ENCODE measurements at places on chromosomes 7 and 10.

- DNase-seq: no peak
Observed at GRCh38 chr7:47581804-47582763, at the start of gene TNS3. Gene TNS3, minus strand, starts transcription at chr7:47582111. Its CDS starts 142,475 bp downstream, at chr7:47439636.

- DNase-seq: no peak
Observed at GRCh38 chr10:93566435-93567276, at the start of gene FFAR4. Gene FFAR4, plus strand, starts transcription at chr10:93566665. Its CDS starts 56 bp downstream, at chr10:93566721.

GRCh38 chr7:69791739-69792138 is 193.5 kb downstream of the AUTS2 start:
- DNase-seq: no peak

GRCh38 chr7:24133691-24134090 is 150.3 kb upstream of the NPY start:
- DNase-seq: no peak

DNA sequence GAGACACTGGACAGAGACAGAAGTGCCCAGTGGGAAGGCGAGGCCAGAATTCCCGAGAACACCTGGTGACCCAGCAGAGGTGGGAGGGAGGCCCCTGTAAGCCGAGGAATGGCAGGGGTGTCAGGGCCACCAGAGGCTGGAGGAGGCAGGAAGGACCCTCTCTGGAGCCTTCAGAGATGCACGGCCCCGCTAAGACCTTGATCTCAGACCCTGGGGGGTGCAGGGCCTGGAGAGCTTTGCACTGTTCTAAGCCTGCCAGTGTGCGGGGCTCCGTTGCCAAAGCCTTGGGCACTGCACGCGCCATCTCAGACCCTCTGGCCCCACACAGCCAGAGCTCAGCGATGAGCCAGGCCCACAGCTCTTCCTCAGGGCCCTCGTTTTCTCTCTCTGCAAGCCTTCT is 557.1 kb downstream of the PTPRN2 start:
- no peak for DNase-seq

- no peak for DNase-seq
Observed at GRCh38 chr7:112431803-112432202, 18.5 kb upstream of the IFRD1 start.

DNA sequence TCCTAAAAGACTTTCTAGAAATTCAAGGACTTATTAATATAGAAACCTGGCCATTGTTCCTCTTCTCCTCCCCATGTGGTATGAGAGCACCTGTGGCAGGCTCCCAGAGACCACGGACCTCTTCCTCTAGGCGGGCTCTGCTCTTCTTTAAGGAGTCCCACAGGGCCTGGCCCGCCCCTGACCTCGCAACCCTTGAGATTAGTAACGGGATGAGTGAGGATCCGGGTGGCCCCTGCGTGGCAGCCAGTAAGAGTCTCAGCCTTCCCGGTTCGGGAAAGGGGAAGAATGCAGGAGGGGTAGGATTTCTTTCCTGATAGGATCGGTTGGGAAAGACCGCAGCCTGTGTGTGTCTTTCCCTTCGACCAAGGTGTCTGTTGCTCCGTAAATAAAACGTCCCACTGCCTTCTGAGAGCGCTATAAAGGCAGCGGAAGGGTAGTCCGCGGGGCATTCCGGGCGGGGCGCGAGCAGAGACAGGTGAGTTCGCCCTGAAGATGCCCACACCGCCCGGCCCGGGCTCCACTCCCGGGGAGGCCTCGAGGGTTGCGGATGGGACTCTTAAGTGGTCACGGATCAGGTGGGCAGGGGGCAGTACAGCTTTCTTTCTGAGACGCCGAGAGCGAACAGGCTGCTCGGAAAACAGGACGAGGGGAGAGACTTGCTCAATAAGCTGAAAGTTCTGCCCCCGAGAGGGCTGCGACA is at the start of gene SLC26A4:
TSS of gene SLC26A4 (plus strand) at position 448 of the 700 bp plus-strand sequence. CDS start 814 bp downstream, outside the sequence.
- no peak for DNase-seq

DNA sequence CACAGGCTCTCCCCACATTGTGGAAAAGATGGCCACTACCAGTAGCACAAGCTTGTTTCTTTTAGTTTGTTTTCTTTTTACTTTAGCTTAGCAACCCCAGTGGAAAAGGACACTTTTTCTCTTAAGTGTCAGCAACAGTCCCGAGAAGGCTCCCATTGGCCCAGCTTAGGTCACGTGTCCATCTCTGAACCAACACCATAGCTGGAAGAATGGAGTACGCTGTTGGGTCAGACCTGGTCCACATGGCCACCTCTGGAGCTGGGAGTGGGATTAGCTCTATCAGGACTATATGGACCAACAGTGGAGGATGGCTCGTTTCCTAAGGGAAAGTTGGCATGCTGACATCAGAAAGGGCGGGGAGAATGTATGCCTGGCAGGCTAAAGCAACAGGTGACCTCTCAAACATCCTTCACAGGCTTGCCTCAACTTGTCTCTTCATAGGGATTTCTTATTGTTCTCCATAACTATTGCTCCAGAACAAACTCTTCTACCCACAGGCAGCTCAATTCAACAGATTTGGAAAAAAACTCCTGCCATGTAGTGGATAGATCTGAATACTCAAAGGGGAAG is 27.6 kb upstream of the NEUROG3 start:
- no peak for DNase-seq

DNA sequence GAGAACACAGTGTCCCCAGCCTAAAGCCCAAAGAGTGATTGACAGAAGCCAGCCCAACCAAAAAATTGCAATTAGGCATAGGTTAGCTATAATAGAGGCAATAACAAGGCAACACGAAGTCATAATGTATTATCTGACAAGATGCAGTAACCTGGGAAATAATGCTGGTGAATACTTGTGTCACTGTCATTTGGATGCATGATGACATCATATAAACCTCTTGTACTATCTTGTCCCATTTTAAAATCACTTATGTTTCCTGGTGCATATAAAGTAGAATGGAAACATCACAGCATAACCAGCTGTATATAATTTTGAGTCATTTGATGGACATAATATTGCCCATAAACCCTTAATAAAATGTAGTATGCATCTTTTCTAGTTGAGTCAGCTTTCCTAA is 1138.3 kb upstream of the LRRTM3 start:
- no peak for DNase-seq

- no peak for DNase-seq
Observed at GRCh38 chr10:43616697-43617370, 10.6 kb downstream of the ZNF485 start.

DNA sequence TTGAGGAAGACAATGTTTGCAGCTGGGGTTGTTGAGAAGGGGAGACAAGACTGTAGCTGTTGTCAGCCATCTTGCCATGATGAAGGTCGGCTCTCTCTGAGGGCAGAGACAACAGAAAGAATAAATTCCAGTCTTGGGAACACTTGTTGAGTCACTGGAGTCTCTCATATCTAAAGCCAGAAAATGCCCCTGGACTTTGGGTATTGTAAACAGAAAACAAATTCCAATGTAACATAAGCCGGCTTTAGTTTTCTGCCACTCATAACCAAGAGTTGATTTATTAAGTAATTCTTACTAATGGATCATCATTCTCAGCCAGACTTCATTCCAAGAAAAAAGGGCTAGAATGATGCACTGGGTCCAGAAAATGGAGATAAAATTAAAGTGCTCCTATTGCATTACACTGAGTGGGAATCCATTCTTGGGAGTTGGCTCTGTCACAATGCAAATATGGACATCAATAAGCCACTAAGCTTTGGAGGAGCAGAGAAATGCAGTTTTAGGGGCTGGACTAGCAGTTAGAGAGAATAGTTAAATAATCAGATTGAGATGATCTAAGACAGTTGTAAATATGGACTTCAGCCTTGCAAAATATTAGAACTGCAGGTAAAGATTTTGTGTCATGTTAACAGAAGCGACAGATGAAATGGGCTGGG is 78.9 kb downstream of the ADAM12 start:
- no peak for DNase-seq

GRCh38 chr7:17095931-17096330 is 202.5 kb upstream of the AHR start:
- no peak for DNase-seq

DNA sequence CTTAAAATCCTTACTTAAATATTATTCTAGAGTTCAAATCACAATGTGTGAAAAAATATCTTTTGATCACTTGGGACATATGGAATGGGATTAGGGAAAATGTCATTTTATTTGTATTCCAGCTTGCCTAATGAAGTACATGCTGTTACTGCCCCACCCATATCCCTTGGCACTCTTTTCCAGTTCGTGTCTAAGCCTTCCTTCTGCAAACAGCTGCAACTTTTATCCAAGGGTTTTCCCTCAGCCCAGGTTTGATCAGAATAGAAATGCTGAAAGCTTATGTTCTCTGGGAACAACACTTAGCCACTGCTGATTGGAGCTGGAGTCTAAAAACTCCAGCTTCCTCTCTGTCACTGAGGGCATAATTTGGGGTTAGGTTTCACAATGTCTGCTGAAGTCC is 214.1 kb upstream of the FAM3C start:
- DNase-seq: no peak

DNA sequence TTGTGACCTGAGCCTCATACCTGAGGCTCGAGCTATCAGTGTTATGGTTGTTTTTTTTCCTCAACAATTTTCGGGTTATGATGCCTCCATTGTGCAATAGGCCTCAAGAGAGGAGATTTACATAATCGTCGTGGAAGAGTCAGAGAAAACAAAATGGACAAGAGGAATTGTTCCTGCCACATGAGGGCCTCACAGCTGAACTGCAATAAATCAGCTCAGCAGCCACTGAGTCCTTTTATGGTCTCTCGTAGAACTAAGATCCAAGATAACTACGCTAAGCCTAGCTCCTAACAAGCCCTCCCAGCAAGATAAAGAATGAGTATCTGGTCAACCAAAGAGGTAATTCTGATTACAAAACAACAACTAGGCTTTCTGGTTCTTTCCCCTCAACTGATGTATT is 336.8 kb downstream of the WDR11 start:
- no peak for DNase-seq

DNA sequence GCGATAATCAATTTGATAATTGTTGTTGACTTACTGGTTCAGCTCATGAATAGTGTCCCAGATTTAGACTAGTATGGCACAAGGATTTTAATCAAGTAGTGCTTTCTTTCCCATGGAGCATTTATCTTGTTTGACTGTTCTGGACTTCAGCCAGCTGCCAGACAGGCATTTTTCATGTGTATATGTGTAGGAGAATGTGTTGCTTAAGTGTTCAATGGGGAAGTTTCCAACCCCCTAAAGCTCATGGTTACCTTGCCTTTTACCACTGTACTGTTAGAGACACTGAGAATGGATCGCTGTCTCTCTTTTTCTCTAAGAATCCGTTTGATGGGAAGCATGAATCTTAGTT is 103.9 kb downstream of the LRRC4 start:
- DNase-seq: no peak

DNA sequence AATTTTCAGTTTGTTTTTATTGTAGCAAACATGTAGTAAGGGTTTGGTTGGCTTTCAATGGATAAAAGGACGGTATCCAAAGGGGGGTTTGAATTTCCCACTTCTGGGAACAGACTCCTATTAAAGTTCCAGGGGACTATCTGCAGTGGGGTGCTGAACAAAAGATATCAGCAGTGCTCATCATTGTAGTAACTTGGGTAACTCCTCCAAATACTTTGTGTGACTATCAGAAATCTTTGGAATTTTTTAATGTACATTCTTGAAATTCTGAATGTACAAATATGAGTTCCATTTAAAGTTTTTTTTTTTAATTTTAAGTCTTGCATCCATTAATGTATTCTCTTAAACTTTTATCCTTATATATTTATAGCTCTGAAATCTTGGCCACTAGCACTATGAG is 42.1 kb downstream of the CYP51A1 start:
- DNase-seq: no peak

- no peak for DNase-seq
Observed at GRCh38 chr10:32114508-32114907, 58.3 kb upstream of the KIF5B start.

DNA sequence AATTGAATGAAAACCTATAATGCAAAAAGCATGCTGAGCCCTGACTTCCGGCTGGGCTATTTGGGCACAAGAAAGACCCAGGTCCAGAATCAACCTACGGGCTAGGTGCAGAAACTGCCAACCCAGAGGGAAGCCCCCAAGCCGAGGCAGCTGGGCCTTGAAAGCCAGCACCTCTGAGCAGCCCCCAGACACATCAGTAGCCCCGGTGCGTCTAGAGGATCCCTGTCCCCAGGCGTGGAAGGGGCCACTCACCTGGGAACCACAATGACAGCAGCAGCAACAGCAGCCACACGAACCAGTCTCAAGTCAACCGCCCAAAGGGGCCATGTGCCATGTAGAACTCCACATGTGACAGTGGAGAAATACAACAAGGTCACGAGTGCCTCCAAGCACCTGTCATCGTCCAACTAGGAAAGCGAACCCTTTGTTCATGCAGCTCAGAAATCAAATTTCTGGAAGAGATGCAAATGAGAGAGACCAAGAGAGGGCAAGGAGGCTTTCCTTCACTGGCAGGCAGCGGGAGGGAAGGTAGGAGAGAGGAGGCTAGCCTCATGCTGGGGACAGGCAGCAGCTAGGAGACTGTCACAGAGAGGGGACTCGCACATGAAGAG is 57.5 kb upstream of the CHST15 start:
- no peak for DNase-seq

DNA sequence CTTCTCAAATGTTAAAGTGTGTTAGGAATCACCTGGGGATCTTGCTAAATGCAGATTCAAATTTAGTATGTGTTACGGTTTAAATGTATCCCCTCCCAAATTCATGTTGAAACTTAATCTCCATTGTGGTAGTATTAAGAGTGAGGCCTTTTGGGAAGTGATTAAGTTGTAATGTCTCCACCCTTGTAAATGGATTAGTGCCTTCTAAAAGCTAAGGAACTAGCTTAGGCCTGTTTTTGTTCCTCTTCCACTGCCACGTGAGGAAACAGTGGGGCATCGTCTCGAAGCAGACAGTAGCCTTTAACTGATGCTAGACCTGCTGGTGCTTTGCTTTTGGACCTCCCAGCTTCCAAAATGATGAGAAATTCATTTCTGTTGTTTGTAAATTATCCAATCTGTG is 52.3 kb upstream of the SEMA3D start:
- DNase-seq: no peak

GRCh38 chr7:155048006-155048405 is 22.1 kb upstream of the HTR5A start:
- no peak for DNase-seq

- no peak for DNase-seq
Observed at GRCh38 chr10:7400068-7400715, 10.6 kb downstream of the SFMBT2 start.

GRCh38 chr7:34501156-34501555 is 156.9 kb upstream of the NPSR1 start:
- no peak for DNase-seq

DNA sequence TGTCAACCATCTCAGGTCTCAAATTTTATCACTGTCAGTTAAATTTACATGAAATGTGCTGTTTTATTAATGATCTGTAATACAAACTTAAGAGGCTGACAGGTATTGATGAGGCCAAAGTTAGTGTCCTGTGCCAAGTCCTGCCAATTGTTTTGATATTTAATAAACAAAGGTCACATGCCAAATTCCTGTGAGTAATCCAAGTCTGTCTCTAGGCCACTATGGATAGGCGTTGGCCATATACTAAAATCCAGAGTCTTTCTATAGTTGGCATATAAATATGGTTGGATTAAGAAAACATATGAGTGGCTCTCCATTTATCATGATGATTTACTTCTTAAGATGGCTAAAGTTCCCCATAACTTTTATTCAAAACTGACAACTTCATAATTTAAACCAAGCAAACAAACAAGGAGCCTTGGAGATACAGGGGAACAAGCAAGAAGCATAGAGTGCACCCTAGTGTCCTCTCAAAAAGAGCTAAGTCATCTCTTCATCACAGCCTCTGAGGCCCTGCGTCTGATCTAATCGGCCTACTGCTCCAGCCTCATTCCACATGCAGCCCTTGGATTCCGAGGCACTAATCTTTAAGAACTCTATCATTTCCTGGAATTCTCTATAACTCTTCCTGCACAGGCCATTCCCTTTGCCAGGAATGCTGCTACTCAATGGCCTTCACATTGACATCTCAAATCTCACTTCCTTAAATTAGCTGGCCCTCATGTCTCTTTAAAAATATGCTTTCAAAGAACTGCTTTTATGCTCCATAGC is 32.7 kb upstream of the NRCAM start:
- no peak for DNase-seq

Measured in AG09319 (cell line).